ENCODE measurements at places on chromosomes 1 and 21.

DNA sequence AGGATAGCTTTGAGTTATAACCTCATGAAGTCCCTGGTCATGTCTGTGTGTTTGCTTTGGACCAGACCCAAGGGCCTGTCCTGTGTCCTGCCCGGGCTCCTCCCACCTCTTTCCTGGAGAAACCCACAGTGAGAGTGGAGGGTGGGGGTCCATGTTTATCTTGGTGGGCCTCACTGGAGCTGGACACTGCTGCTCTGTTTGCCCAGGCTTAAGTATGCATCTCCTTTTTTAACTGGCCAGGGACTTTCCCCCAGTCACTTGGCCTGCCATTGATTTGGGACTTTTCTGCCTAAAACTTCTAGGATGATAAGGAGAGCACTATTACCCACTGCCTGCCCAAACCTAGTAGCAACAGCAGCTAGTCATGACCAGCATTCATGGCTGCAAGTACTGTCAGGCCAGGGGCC is 49.8 kb downstream of the DDR2 start:
- DNase-seq, result no peak

- no peak for DNase-seq
These were observed 46.9 kb downstream of the YARS1 start for GRCh38 chr1:32770221-32770731.

GRCh38 chr1:1086911-1087341 is 12.8 kb upstream of the RNF223 start:
- DNase-seq, result no peak

GRCh38 chr1:71190843-71191242 is 110.0 kb upstream of the ZRANB2 start:
- no peak for DNase-seq

DNA sequence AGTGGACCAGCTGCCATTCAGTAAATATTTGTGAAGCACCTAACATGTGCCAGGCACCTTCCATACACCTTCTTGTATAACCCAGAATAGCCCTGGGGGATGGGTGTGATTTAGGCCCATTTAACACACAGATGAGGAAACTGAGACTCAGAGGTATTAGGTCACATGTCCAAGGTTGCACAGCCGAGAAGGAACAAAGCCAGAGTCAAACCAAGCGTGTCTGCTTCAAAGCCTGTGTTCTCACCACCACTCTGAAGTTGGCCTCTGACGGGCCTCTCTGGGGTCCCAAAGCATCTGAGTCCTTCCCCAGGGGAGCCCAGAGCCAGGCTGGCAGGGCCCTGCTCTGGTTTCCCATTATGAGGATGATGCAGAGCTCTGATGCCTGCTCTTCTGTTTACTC is 65.1 kb downstream of the LACTBL1 start:
- no peak for DNase-seq
